ENCODE measurements at places on chromosomes 2 and 18.
A peak's percentile ranks its signal among the peaks of the same experiment; 100 is the strongest.

DNA sequence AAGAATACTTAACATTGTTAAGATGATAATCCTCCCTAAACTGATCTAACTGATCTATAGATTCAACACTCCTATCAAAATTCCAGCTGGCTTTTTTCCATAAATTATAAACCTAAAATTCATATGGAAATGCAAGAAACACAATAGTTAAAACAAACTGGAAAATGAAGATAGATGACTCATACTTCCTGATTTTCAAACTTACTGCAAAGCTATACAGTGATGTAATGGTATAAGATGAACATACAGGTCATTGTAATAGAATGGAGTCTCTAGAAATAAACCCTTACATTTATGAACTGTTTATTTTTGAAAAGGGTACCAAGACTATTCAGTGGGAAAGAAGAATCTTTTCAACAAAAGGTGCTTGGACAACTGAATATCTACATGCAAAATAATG is 32.3 kb downstream of the UBXN4 start:
- no peak for DNase-seq

DNA sequence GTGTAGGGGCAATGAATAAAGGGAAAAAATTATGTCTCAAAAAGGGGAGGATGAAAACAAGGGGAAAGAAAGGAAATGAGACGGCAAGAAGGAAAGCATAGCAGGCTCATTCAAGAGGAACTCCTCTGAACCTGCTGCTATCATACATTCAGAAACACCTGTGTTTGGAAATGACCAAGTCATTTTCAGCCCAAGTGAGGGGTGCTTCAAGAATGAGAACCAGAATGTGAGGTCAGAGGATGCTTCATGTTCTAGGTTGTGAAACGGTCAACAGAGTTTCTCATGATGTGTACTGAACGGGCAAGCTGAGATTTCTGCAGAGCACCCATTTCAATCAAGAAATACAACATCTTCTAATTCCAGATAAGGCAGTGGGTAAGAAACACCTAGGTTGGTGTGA is 1367.2 kb upstream of the CELF4 start:
- DNase-seq, result no peak

DNA sequence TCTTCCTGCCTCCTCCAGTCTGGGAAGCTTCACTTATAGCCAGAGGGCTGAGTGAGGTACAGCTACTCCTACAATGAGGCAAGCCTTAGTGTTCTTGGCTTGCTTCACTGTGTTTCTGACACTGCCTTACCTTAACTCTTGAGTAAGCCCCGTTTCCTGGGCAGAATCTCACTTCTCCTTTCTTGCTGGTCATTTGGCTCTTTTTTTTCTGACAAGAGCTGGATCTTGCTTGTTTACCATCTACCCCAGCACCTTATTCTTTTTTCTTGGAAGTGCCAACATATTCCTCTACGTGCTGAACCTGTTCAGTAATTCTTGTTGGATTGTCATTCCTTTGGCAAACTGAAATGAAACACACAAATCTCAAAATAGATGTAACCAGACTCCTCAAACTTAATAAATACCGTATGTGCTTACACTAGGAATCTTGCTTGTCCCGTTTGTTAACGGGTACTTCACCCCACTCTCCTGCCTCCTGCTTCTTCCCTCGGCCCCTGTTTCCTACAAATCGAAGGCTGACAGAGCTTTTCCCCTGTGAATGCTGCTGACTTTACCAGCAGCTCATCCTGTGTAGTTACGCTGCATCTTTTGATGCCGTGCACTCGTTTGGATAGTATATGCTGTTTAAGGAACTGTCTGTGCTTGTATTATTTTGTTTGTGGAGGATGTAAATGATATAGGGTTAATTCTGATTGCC is 132.2 kb downstream of the FMNL2 start:
- no peak for DNase-seq

GRCh38 chr2:144364944-144365738 is 154.8 kb downstream of the ZEB2 start:
- DNase-seq, result no peak

DNA sequence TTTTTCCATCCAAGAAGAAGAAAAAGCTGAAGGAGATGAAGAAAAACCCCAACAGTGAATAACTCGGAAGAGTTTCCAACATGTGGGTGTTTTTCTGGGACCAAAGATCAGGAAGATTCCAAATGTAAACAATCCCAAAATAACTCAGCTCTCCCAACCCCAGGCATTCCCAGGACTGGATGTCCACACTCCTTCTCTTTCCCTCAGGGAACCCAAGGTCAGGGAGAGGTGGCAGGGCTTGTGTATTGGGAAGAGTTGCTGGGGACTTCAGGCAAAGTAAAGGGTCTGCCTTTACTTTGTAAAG is 268.0 kb downstream of the DYSF start:
- no peak for DNase-seq

DNA sequence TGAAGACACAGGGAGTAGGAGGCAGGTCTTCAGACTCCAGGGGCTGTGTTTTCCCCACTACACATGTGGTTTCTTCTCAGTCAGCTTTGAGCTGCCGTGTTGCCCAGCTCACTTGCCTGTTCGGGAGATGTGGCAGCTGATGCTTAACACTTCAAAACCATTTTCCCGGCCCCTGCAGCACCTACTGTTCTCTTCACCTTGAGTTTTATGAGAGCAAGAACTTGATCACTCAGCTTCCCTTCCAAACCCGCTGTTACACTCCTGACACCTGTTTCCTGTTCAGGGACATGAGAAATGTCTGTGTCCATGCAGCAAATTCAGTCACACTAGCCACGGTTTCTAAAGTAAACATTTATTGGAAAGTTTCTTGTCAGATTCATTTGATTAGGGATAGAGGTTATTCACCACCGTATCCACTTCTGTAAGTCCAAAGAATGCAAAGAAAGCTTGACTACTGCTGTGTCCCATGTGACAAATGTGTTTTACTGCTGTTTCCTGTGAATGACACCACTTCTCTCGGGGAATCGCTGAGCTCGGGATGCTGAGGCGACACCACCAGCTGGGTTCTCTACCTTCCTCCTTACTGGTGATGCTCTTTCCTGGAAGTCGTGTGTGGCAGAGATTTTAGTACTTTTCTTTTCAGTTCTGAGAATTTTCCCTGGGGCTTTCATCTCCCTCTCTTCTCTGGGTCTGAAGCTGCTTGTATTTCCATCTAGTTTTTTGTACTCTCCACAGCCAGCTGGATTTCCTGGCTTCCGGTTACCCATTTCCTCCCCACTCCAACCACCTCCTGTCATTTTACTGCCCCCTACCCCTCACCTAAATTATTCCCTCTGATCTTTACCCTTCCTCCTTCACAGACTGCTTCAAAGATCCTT is 91.7 kb downstream of the KLF7 start:
- DNase-seq, result no peak

DNA sequence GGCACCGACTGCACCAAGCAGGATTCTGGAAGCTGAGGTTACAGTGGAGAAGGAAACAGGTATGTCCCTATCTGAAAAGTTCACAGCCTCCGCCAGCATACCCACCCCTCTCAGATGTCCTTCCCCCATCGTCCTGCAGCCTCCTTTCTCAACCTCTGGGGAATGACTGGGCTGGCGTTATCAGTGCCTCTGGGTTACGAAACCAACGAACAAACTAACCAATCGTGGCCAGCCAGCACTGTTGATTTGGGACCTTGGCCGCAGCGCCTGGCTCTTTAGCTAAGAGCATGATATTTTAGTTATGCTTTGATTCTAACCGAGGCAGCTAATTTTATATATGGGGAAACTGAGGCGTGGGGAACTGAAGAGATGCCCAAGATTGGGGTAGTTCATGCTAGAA is 233.0 kb downstream of the TFCP2L1 start:
- no peak for DNase-seq

- DNase-seq, result no peak
Observed at GRCh38 chr2:226115102-226115831, 684.4 kb downstream of the IRS1 start.

DNA sequence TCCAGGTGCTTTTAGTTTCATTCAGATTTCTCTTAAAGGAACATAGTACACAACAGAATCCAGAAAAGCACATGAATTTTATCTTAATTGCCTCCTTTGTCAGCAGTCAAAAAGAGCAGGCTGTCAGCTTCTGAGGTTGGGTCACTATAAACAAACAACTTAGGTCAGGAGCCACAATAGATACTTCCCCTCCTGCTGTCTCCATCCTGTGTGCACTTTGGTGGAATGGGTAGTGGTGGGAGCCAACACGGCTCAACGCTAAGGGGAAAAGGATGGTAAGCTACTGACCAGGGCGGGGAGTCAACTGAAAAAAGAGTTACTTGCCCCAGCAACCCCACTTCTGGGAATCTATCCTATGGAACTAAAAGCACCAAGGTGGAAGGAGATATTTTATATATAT is 121.9 kb downstream of the PAX3 start:
- DNase-seq, result no peak

- no peak for DNase-seq
Observed at GRCh38 chr2:100764430-100764829, 55.5 kb upstream of the NPAS2 start.

DNA sequence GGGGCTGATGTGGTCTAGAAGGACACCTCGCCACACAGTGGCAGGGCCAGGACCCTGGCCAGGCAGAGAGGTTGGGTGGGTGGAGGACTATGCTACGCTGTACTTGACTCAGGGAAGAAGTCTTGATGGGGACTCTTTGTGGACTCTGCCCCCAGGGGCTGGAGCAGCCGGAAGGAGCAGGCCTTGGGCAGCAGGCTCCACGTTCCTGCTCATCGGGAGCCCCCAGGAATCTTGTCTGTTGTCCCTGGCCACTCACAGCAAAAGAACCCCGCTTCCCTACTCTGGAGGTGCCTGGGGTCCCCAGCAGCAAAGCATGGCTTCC is 79.0 kb downstream of the POLR1A start:
- no peak for DNase-seq

GRCh38 chr2:216478151-216478550 is 20.5 kb upstream of the RPL37A start:
- no peak for DNase-seq

DNA sequence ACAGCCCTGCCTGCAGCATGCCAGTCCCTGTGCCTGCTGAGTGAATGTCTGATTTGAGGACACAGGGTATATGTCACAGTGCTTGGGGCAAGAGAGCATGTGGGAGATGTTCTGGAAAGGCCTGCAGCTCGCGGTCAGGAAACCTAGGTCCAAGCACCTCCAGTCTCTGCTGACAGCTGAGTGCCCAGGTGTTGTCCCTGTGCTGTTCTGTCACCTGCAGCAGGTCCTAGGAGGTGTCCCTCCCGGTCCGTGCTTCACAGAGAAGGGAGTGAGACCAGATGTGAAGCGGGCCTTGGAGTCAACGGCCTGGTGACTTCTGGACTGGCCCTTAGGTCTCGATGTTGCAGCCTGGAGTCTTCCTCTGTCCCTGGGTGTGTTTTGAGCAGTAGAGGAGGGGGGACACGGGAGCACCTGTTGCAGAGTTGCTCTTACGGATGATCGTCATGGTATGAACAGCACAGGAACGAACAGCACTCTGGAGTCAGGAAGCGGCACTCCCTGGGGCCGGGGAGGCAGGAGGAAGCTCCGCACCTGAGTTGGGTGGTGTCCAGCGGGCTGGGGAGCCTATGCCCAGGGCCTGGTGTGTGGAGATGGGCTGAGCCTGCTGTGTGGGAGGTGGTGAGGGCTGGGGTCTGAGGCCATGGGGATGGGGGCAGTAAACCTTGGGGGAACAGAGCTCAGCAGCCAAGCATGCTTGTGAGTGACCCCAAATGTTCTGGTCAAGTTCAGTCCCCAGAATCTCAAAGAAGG is 21.6 kb upstream of the ARHGEF4 start:
- DNase-seq, result no peak

DNA sequence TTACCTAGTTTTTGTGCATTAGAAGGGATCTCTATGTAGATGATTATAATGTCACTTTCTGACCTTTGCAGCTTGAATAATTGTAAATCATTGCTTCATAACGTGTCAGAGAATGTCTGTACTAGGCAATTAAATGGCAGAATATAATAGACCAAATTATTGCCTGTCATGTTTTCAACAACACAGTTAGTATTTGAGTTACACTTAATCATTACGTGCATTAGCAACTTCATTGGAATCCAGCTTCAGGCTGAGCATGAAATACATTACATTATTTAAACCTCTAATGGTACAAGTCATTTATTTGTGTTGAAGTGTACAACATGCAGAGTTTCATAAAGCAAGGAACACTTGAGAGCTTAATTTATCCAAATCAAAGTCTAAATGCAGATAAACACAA is 48.0 kb downstream of the ZNF407 start:
- DNase-seq, result no peak

DNA sequence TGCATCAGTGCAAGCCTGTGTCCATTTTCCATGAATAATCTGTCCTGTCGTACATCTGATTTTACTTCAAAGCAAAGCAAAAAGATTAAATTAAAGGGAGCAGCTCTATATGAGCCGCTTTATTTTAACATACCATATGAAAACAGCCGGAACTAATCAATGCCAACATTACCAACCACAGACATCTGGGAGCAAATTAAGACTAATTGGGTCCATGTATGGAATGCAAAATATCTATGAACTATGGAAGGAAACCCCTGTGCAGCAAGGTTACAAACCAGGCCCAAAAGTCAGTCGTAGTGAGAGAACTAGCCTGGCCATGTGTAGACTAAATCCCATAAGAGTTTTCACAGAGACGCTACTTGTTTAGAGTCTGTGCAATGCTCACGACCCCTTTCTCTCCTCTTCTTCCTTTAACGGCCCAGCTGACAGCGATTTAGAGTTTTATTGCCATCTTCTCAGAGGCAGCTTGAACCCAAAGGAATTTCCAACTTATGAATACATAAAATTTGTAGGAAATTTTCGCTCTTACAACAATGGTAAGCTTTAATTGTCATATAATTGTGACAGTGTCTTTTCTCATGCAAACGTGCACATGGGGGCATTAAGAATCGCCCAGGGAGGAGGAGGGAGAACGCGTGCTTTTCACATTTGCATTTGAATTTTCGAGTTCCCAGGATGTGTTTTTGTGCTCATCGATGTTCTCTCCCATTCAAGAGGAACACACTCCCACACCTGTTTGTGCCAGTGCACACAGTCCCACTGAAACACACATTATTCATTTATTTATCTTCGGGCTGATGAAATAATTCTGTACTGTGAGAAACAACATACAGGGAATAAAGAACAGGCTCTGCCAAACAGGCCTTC is 52.9 kb upstream of the RPL31 start:
- DNase-seq, result no peak

- peak; percentile 39 for DNase-seq
Observed at GRCh38 chr2:24613154-24613814, 122.2 kb downstream of the NCOA1 start.

DNA sequence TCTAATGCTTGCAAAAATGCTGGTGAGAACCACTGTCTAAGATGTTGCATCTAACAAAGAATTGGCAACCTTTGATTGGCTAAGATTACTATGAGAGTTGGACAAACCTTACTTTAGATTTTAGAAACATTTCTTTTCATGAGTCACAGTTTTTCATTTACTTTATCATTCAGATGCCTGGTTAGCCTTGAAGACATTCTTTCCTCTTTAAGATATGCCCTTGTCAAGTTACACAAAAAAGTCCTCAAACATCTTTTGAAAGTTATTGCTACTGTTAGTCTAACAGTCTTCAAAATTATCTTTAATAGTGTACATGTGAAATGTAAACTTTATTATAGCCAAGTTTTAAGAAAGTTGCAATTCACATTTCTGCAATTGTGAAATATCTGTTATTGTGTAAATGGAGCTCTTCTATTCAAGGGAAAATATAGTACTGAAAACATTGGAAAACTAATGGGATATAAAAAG is 276.3 kb downstream of the RND3 start:
- DNase-seq, result no peak

- DNase-seq, result no peak
Observed at GRCh38 chr2:171432969-171433762, 624 bp downstream of the METTL8 start.

Data from central memory CD8-positive, alpha-beta T cell (primary cell).